ENCODE measurements at places on chromosomes 7 and 10.
A peak's percentile ranks its signal among the peaks of the same experiment; 100 is the strongest.

DNA sequence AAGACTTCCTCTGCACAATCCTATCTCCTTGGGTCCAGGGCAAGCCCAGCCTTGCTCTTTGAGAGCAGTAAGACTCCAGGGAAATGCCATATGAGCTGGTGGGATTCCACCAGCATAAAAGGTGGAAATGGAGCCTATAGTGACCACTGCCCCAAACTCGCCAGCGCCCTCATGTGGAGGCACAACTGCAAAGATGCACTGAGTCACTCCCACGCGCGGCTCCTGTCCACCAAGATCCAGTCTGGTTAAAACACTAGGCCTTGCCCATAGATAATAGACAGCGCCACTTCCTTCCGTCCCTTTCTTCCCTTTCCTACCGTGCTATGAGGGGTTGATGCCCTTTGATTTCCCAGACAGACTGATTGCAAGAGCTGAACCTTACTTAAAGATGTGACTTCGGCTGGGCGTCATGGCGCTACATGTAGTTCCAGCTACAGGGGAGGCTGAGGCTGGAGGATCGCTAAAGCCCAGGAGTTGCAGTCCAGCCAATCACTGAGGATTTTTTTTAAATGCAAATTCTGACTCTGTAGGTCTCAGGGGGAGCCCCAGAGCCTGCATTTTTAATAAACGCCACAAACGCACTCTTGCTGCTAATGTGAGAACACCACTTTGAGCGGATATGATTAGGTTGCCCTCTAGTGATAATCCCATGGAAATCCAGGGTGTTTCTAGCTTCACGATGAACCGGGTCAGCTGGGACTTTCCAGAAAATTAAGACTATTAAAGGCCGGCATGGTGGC is 136.5 kb downstream of the EPC1 start:
- ATAC-seq = peak; percentile 41

DNA sequence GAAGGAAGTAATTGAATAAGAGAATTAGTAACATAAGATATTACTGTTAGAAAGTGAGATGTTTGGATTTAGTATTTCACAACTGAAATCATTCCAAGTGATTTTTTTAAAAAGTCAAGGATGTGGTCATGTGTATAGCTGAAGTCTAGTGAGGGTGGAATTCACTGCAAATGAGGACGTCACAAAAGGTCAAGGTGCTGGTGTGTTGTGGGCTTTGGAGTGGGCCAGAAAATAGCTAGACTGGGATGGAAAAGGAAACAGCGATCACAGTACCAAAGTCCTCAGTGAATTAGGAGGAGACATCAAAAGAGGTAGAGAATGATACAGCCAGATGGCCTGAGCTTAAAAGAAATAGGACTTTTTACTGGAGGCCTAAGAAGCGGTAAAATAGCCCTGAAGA is 272.8 kb downstream of the DYNC1I1 start:
- ATAC-seq = no peak

- no peak for ATAC-seq
These were observed 354.8 kb upstream of the SEMA3A start for GRCh38 chr7:84549409-84549808.

DNA sequence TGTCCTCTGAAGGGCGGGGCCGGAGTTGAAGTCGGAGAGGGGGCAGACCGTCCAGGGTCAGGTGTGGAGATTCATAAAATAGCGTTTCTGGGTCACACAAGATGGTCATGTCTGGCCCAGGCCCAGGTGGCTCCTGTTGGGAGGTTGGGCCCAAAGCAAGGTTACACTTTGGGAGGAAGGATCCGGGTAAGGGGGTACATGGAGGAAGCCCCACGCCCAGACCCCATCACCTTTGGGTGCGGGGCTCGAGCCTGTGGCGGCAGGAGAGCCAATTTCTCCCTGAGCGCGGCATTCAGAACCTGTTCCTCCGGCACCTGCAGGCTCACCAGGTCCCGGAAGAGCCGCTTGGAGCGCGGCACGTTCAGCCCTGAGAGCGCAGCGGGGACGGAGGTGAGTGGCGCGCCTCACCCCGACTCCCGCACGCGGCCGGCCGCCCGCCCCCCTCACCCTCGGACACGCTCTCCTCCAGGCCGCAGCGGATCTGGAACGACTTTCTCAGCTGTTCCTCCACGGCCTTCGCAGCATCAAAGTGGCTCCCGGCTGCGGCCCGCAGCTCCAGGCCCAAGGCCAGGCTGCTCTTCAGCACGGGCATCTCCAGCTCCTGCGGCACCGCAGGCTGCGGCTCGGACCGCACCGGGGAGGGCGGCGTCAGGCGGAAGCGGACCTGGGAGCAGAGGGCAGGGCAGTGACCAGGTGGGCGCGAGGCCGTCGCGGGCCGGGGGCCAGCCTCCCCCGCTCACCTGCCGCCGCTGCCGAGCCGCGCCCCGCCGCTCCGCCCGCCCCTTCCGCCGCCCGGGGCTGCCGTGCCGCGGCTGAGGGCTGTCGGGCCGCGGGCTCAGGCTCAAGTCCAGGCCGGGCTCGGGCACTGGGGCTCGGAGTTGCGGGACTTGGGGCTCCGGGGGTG is 644 bp downstream of the PPP1R35 start:
- peak; percentile 62 for ATAC-seq

GRCh38 chr10:28556142-28556541 is 23.2 kb downstream of the WAC start:
- ATAC-seq = no peak

- ATAC-seq = no peak
These were observed 117.1 kb downstream of the ICA1 start for GRCh38 chr7:8144856-8145255.

GRCh38 chr7:36659172-36659516 is 65.2 kb downstream of the AOAH start:
- ATAC-seq = peak; percentile 57

- no peak for ATAC-seq
These were observed 169.4 kb upstream of the EEPD1 start for GRCh38 chr7:35983626-35984025.

- ATAC-seq = no peak
These were observed 14.6 kb downstream of the FAM149B1 start for GRCh38 chr10:73182568-73182967.

GRCh38 chr7:95620631-95621030 is 24.3 kb upstream of the PDK4 start:
- no peak for ATAC-seq

DNA sequence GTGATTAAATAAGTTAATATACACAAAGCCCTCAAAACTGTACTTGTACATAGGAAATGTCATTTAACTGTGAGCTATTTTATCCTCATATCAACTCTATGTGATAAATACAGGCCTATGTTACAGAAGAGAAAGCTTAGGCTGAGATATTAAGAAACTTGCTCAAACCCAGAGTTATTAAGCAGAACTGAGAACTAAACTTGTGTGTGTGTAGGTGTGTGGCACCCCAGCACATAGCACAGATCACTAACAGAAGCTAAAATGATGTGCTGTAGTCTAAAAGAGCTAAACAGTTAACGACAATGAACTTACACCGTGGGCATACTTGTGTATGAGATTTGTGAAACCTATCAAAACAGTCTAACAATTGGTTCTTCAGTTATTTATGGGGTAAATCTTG is 34.5 kb downstream of the MTPN start:
- no peak for ATAC-seq

DNA sequence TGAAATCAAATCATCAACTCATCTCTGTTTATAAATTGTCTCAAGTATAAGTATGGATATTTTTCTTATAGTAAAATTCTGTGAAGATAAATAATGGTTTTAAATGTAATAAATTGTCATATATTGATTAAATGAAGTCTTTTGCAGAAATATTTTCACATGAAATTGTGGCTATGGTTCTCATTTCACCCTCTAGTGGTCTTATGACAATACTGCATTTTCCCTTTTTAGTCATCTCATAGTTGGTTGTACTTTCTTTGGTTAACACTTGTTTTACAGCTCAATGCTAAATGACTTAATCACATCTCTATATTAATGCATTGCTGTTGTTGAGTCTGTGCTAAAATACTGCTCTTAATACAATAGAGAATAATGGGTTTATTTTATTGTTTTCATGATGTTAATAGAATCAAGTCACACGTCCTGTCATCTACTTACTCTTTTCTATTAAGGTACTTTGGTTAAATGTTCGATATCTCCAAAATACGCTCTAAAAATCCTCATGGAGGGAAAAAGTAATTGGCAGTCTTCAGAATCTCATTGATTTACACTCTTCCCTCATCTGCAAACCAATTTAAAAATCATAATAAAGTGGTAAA is 38.0 kb upstream of the CACNA2D1 start:
- no peak for ATAC-seq

DNA sequence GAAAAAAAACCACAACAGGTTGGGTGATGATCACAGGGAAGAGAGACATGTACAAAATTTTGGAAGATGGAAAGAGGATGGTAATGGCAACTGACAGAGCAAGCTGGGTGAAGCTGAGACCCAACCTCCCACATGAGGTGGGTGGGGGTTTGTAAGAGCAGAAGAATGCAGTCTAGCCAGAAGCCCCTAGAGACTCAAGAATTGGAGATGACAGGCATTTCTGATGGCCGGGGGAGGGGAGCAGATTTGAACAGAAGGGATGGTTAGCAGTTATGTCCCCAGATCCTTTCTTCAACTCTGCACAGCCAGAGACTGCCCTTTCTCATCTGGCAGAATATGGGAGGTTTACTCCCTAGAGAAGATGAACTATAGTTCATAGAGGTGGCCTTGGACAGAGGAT is 208.0 kb downstream of the GALNT17 start:
- no peak for ATAC-seq
